Natural killer cell (primary cell): ENCODE measurements at places on chromosomes 3 and 15. TPM values are rescaled to one million over a fixed set of nuclear protein-coding genes. Genes with fewer than 3 reads are reported as not detected.

DNA sequence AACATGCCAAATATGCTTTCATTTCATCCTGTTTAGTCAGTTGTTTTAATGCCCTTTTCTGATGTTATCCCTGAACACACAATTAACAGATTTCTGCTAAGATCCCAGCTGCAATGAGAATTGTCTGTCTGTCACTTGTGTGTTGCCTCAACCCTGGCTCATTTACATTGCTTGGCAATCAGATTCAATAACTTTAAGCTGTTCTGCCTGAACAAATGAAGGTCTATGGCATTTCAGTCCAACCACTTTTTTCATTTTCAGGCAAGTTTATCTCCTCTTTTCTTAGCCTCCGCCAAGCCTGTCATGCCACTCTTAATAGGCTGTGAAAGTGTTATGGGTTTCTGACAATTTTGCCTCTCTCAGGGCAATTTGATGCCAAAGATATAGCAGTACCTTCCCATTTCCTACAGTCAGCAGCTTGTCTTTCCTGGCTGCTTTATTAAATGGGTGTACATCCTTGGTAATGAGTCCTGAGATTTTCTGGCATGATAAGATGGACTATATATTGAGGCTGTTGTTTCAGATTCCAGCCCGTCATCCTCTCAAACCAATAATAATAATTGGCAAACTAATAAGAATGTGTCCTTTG, 68.7 kb upstream of the ADAMTS9 start:
- no peaks in the 10 kb centered on the region for H3K36me3 ChIP-seq
- H3K27me3 ChIP-seq = no peaks in the 10 kb centered on the region
- no peak overlapping the region for H3K4me3 ChIP-seq
- DNase-seq = no peak
- H3K27ac ChIP-seq = no peak overlapping the region
- H3K4me1 ChIP-seq = no peaks in the 10 kb centered on the region

DNA sequence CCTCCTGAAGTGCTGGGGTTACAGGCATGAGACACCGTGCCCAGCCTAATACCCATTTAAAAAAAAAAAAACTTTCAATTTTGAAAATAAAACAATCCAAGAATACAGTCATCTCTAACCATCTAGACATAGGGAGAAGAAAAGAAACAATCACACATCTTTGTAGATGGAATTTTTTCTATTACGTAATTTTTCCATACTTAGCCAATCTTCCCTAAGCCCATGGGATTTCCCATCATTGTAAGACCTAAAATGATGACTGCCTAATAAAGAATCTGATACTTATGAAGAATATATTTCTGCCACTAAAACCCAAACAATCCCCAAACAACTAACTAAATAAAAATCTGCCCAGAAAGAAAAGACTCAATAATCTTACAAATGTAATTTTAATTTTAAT, 88.7 kb downstream of the CBLB start:
- no peak overlapping the region for H3K4me3 ChIP-seq
- no peaks in the 10 kb centered on the region for H3K27me3 ChIP-seq
- DNase-seq = no peak
- H3K4me1 ChIP-seq = peaks cover 11% of the 10 kb centered on the region

DNA sequence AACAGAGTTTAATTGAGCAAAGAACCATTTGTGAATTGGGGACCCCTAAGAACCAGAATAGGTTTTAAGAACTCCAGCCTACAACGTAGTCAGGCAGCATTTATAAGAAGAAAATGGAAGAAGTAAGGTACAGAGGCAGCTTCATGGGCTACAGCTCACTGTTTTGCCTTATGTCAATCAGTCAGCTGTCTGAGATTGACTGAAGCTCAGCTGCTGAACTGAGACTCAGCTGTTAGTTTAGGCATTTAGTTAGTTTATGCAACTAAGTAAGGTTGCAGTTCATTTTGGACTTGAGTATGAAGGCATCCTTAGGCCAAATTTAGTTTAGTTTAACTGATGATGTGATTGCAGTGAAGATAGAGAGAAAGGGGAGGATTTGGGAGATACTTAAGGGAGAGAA, 34.1 kb upstream of the RASA2 start:
- H3K27me3 ChIP-seq = no peaks in the 10 kb centered on the region
- H3K4me1 ChIP-seq = peaks cover 6% of the 10 kb centered on the region
- no peak for DNase-seq
- peaks cover 4% of the 10 kb centered on the region for H3K36me3 ChIP-seq

DNA sequence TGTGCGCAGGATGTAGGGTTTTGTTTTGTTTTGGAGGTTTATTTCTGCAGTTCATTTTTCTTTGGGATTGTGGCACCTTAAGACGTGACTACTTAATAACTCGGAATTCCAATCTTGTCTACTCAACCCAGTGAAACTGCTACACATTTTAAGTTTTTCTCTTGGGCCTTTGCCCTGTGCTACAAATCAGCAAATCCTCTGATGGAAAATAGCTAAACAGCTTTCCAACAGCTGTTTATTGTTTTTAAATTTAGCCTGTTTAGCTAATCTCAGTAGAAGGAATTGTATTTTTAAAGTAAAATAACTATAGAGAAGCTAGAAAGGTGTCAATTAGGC, 48.4 kb downstream of the OPA1 start:
- H3K27me3 ChIP-seq = no peaks in the 10 kb centered on the region
- peaks cover 74% of the 10 kb centered on the region for H3K36me3 ChIP-seq
- no peak overlapping the region for H3K27ac ChIP-seq
- DNase-seq = no peak

GRCh38 chr3:16378920-16379319, 113.9 kb downstream of the OXNAD1 start:
- no peaks in the 10 kb centered on the region for H3K27me3 ChIP-seq
- peak overlapping the region; percentile 48 for H3K27ac ChIP-seq
- no peak for DNase-seq
- peaks cover 19% of the 10 kb centered on the region for H3K36me3 ChIP-seq
- H3K4me3 ChIP-seq = no peak overlapping the region
- H3K4me1 ChIP-seq = peaks cover 42% of the 10 kb centered on the region

The FGF7 gene
- total RNA-seq = not detected

The GOLGA6A gene
- 0.16 TPM for total RNA-seq
